NCI-H446 (cell line): ENCODE measurements at places on chromosomes 7 and 10.

DNA sequence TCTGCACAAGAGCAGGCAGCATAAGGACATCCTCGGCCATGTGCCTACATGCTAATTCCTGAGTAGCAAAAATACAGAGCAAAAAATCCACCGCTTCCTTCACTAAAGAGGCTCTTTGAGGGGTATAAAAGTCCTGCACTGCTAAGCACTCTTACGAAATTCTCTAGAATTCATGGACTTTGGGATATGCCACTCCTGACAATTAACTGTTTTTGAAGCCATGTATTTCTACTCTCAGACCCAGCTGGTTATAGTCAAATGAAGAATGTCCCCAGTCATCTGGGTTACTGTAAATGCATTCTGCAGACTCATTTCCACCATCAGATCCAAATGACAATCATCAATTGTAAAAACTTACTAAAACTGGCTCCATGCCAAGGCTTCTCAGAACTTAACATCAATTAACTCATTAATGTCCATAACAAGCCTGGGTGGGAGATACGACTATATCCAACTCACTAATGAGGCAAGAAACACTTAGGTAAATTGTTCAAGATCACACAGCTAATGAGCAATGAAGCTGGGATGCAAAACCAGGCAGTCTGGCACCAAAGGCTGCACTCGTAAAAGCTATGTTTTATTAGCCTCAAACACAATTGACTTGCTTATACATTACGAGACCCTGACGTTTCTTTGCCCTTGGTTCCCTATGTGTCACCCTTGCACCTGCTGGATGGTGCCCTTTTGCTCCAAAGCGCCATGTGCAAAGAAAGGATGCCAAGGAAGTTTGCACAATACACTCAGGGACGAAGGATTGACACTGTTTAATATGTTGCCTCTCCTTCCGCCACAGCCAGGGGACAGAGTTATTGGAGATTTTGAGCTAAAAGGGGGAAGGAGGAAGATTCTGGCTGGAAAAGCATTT, 250.4 kb downstream of the ELMO1 start:
- peak; percentile 30 for DNase-seq

GRCh38 chr7:94875201-94875600, 32.2 kb upstream of the PPP1R9A start:
- DNase-seq = no peak

DNA sequence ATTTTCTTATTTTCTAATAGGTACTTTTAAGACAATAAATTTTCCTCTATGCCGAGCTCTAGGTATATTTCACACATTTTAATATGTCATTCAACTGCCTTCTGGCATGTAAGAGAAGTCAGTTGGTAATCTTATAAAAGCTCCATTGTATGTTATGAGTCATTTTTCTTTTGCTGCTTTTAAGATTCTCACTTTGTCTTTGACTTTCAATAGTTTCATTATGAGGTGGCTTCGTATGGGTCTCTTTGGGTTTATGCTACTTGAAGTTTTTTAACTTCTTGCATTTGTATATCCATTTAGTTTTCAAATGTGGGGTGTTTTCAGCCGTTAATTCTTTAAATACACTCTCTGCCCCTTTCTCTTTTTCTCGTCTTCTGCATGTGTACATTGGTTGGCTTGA, 80.5 kb downstream of the ABCA13 start:
- no peak for DNase-seq

DNA sequence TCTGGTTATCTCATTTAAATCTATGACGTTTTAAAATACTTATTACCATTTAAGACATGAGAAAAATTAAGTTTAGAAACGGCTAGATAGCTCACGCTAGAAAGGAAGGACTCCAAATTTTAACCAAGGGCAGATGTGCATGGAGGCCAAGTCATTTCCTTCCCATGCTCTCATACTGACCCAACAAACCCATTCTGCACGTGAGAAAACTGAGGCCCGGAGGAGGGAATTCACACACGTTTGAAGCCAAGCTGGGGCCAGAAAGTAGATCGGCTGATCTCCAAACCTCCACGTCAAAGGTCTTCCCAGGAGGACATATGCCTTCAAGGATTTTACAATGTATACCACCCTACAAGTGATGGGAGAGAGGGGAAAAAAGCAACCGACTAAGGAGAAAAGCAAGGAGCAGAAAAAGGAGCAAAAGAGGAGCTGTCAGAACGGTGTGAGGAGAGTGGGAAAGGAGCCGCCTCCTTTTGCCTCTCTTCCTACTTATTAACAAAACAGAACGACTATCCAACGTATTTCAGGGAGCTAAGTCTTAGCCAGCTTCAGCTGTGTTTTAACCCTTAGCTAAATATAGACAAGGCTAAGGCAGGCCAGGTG, 645 bp upstream of the SIRT1 start:
- DNase-seq = no peak

DNA sequence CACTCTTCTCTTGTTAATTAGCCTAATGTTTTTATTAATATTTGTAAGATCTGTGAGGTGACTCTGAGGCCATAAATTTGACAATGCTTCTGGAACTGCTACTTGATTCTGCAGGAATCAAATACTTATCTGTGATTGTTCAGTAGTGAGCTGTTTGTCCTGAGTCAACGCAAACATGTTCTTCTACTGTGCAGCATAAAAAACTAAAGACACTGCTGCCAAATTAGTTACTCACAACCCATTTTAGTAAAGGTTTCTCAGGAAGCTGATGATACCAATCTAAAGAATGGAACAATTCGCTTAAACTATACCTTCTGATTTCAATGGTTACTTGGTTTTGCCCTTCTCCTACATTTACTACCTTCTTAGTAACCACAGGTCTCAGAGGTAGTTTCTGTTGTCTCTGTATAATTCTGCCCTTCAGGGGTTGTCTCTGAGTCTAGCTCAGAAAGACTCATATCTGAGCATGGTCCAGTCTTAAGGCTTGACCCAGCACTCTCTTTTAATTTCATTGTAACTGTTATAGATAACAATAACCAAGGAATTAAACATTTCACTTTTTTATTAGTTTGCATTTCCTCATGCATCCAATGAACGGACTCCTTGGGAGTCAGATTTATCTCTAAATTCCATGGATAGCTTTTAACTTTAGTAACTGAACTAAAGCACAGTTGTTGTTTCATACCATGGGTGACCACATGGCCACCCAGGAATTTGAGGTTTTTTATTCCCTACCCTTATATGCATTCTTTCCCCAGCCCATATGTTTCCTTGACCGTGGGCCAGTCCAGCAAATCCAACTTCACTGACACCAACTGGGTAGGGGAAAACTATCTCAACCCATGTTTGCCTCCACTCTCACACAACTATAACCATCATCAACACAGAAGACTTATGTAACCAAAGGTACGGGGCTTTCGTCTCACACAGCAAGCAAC, 309.5 kb upstream of the TEX47 start:
- DNase-seq = no peak

GRCh38 chr10:74033702-74034101, 35.8 kb downstream of the VCL start:
- no peak for DNase-seq

DNA sequence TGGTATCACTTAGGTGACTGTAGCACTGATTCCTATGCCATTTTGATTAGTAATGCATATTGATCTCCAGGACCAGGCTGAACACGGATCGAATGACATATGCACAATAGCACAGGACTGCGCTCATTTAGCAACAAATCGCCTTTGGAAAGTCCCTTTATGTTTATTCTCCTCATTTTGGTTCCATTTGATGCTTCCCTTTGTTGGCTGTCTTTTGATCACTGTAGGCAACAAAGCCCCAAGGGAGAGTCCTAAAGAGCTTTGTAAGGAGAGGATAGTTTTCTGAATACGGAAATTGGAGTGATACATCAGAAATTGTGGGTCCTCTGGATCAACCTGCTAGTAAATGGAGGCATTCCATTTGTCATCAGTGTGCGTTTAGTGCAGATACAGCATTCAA, 1111.4 kb downstream of the SORCS1 start:
- no peak for DNase-seq

DNA sequence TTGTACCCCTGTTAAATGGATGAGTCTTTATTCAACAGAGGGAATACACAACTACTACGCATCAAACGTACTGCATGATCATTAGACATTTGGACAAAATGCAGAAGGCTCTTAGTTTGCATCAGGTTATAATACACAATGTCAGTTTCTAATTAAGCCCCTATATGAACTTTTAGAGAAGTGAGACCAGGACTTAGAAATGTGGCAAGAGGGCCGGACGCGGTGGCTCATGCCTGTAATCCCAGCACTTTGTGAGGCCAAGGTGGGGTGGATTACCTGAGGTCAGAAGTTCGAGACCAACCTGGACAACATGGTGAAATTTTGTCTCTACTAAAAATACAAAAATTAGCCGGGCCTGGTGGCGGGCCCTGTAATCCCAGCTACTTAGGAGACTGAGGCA, 76.3 kb upstream of the MGMT start:
- no peak for DNase-seq

DNA sequence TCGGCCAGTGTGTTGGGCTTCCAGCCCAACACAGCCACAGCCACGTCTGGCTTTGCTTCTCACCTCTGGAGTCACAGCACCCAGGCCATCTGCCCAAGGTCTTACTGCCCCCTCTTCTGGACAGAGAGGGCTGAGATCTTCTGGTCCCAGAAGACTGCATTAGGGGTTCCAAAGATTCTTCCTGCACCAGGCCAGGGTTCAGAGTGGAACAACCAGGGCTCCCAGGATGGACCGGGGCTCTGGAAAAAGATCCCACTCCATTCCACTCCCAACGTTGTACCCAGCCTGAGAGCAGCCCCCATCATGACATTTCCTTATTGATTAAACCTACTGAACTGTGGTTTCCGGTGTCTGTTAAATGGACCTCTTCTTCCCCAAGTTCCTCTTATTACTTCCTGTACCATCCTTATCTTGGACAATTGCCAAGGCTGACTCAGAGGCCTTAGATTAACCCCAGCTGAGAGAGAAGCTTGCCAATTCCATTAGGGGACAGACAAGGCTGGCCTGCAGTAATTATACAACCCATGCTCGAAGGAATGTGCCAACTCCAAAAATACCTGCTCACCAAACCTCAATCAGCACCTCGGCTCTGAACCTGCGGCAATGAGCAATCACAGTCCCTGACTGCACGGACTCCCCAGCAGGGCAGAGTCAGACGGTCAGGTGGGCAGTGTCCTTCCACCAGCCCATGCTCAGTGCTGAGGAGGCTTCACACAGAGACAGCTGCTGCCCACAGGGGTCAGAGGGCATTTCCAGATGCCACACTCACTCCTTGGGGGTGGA, 47.9 kb upstream of the NPFFR1 start:
- DNase-seq = peak; percentile 61

DNA sequence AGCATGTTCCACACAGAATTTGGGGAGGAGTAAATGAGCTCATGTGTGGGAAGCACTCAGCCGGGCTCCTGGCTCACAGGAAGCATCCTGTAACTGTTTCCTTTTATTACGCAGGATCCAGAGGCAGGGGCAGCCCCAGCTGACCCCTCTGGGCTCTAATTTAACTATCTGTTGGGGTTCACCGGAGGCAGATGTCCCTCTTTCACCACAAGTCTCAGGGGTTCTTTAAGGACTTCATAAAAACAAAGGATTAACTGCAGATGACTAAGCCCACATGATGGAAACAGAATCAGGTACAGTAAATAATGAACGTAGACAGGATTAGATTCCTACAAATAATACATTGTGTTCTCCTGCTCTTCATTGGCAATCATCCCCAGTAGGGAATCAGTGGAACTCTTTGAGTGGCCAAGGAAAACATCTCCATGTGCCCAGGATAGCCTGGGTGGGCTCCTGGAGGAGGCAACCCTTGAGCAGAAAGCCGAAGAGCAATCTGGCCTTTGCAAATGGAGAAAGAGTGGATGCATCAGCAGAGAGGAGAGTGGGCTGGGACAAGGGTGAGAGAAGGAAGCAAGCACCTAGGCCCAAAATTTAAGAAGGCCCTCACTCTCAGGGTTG, 24.6 kb downstream of the TBXAS1 start:
- no peak for DNase-seq

- no peak for DNase-seq
These were observed 6.1 kb downstream of the GSTO2 start for GRCh38 chr10:104274762-104275721.

DNA sequence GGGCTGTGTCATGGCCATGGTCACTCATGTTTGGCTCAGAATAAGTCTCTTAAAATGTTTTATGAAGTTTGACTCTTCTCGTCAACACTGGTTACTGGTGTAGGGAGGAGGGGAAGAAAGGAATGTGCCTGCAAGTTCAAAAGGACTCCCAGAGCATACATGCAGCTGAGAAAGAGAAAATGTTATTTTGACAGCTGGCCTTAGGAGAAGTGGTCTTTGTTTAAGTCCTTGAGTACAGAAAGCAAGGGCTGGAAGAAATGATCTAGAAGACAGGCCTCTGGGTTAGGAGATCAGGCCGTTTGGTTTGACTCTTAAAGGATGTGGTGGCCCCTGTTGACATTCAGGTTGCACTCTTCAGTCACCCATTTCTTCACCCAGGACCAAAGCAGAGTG, 245.5 kb downstream of the REEP3 start:
- DNase-seq = no peak

- DNase-seq = no peak
These were observed 52.0 kb downstream of the ABCC2 start for GRCh38 chr10:99834410-99834809.

DNA sequence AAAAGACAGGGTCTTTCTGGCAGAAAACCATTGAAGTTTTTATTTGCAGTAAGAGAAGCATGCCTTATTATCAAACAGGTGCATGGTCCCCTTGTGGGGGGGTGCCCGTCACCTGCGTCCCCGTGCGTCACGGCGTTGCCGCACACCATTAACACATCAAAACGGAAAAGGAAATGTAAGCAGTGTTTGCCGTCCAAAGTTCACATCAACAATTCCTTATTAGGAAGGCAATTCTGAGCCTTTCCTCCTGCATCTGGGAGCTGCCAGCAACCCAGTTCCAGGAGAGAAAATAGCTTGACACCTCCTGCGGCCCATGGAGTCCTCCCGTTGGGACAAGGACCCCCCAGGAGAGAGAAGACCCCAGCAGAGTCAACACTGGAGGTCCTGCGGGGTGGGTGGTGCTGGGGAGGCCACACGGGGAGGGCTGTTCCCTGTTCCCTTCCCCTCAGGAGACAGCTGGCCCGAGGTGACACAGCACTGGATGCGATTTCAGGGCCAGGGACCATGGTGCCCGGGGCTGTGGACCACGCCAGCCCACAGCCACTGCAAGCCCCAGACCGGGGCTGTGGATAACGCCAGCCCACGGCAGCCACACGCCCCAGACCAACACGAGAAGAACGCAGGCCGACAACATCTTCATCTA, 39.5 kb downstream of the DIP2C start:
- no peak for DNase-seq

- DNase-seq = no peak
These were observed 1.5 kb downstream of the IRF5 start for GRCh38 chr7:128939075-128939860.

DNA sequence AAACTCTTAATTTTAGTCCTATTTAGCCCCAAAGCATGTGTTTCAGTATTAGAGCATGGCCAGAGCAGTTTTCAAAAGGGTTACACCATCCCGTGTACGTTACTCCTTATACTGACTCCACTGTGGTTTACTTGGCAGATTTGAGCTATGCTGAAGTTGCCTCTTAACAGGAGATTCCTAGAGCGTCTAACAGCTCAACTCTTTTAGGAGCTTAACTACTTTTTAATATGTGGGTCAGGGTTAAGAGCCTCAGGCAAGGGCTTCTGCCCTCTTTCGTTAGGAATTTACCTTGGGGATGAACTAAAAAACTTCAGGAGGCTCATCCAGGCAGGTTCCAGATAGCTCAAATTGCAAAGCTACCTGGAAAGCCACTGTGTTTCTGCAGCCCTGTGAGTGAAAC, 674.8 kb upstream of the C7orf33 start:
- no peak for DNase-seq

- DNase-seq = no peak
These were observed 1.9 kb upstream of the TMEM178B start for GRCh38 chr7:141071855-141072547.

- no peak for DNase-seq
These were observed 37.7 kb downstream of the RABGEF1 start for GRCh38 chr7:66778201-66778600.

- peak; percentile 29 for DNase-seq
These were observed at the start of gene SFMBT2 for GRCh38 chr10:7410862-7411670. TSS of gene SFMBT2 (minus strand) at chr10:7411034. CDS start at chr10:7381898, 29,136 bp downstream.
